ENCODE measurements at places on chromosomes 7 and 10. TPM values are rescaled to one million over a fixed set of nuclear protein-coding genes. Genes with fewer than 3 reads are reported as not detected.

DNA sequence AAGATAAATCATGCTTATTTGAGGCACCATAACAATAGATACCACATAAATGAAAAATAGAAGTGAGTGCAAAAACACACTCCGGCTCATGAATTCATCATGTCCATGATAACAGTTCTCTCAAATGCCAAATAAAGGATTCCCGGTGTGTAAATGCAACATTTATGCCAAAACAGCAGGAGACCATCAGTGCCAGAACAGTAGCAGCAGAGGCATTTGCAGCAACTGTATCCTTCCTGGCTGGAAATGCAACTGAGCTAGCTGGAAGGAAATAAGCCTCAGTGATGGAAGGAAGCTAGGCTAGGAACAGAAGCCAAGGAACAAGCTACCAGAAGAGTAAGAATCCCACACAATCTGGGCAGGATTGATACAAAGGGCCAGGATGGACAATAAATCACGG lies 79.9 kb upstream of the THSD7A start:
- DNase-seq: peak; percentile 8

- no peak for DNase-seq
Measured at GRCh38 chr10:7686351-7687171, 16.6 kb upstream of the ITIH2 start.

POLL gene
- 44.8 TPM for total RNA-seq

KEL gene
- total RNA-seq: 0.74 TPM

GNAI1 gene
- 132 TPM for total RNA-seq

DENND2A gene
- total RNA-seq: 41.0 TPM

LIPJ gene
- not detected for total RNA-seq

Data from endothelial cell (in vitro differentiated cells).